Mammary epithelial cell (primary cell): ENCODE measurements at places on chromosomes 12 and 14. TPM values are rescaled to one million over a fixed set of nuclear protein-coding genes. Genes with fewer than 3 reads are reported as not detected.

The VASH1 gene
- 0.27 and 1.7 TPM in 2 replicates for total RNA-seq

The ZNF891 gene
- total RNA-seq = 0.83 TPM

The FGF6 gene
- total RNA-seq = not detected

The CLEC6A gene
- not detected in 2 replicates for total RNA-seq

The DPY19L2 gene
- total RNA-seq = 1.3 TPM

The ANKRD9 gene
- total RNA-seq = 4.7 and 11.8 TPM in 2 replicates

The KLRD1 gene
- total RNA-seq = 0.33 TPM

The REP15 gene
- 1.2 and 2.1 TPM in 2 replicates for total RNA-seq

The GLT8D2 gene
- total RNA-seq = 20.0 TPM

The STAC3 gene
- total RNA-seq = 1.2 and 3.4 TPM in 2 replicates

The JAG2 gene
- 43.6 and 75.2 TPM in 2 replicates for total RNA-seq

The RNASE1 gene
- total RNA-seq = not detected in 2 replicates

The PLCZ1 gene
- 0.67 TPM for total RNA-seq

The NKX2-1 gene
- not detected for total RNA-seq

The C3AR1 gene
- 0.42 TPM in 1 of 2 replicates, not detected in the other for total RNA-seq

The TEP1 gene
- total RNA-seq = 27.5 TPM

The EID3 gene
- 5.8 and 6.3 TPM in 2 replicates for total RNA-seq

The EIF4B gene
- total RNA-seq = 350 and 422 TPM in 2 replicates

The NFE2 gene
- total RNA-seq = 0.19 and 0.26 TPM in 2 replicates

The C12orf50 gene
- total RNA-seq = 0.09 and 0.16 TPM in 2 replicates

The PCED1B gene
- 10.3 and 15.3 TPM in 2 replicates for total RNA-seq

The SIRT4 gene
- 0.83 TPM for total RNA-seq

The DNAH10 gene
- 0.50 TPM for total RNA-seq

The STRN3 gene
- 76.8 TPM for total RNA-seq

The TMBIM4 gene
- total RNA-seq = 53.8 and 57.7 TPM in 2 replicates

The DAD1 gene
- 154 and 168 TPM in 2 replicates for total RNA-seq

The GALNT8 gene
- 2.8 TPM for total RNA-seq

The OTOGL gene
- total RNA-seq = not detected in 2 replicates

The LPAR5 gene
- total RNA-seq = not detected

The PRICKLE1 gene
- 10.1 and 18.4 TPM in 2 replicates for total RNA-seq

The WNT1 gene
- not detected for total RNA-seq

The GALNT6 gene
- total RNA-seq = 13.5 TPM

The TEX52 gene
- total RNA-seq = not detected

The TSPAN9 gene
- total RNA-seq = 29.2 TPM

The IFNG-AS1 gene
- not detected in 2 replicates for total RNA-seq

The TPPP2 gene
- not detected for total RNA-seq

The RFLNA gene
- total RNA-seq = 3.2 and 4.5 TPM in 2 replicates

The CCDC196 gene
- not detected for total RNA-seq

The KRT6C gene
- total RNA-seq = 8.7 and 16.6 TPM in 2 replicates

The OR4K13 gene
- total RNA-seq = not detected in 2 replicates

The INHBE gene
- 0.27 and 0.42 TPM in 2 replicates for total RNA-seq

The C12orf54 gene
- total RNA-seq = 1.5 TPM

The CEBPE gene
- not detected for total RNA-seq

The SLC5A8 gene
- not detected for total RNA-seq

The TNFAIP2 gene
- total RNA-seq = 3.3 TPM

The BBOF1 gene
- 7.2 TPM for total RNA-seq

The OR6C6 gene
- not detected for total RNA-seq

The MGP gene
- total RNA-seq = 0.66 TPM in 1 of 2 replicates, not detected in the other

The NGB gene
- not detected in 2 replicates for total RNA-seq

The MAP1LC3B2 gene
- 1.5 TPM for total RNA-seq

The TAS2R50 gene
- total RNA-seq = 0.35 and 1.1 TPM in 2 replicates

The RNASE3 gene
- not detected in 2 replicates for total RNA-seq

The IL26 gene
- not detected for total RNA-seq

The MMP14 gene
- total RNA-seq = 525 TPM

The NINJ2 gene
- total RNA-seq = 0.17 TPM

The IL23A gene
- total RNA-seq = 0.80 and 1.3 TPM in 2 replicates

The KRT75 gene
- total RNA-seq = 26.5 TPM

The OR6C65 gene
- not detected for total RNA-seq

The PIWIL1 gene
- total RNA-seq = not detected in 2 replicates

The PPM1H gene
- 0.28 and 0.78 TPM in 2 replicates for total RNA-seq
